Prostate gland (tissue), 2 donors: ENCODE measurements at places on chromosomes 5 and 9.

- H3K4me3 ChIP-seq = no peak overlapping the region
- H3K27ac ChIP-seq = no peak overlapping the region
- no peaks in the 10 kb centered on the region for H3K36me3 ChIP-seq
- DNase-seq = no peak
- no peaks in the 10 kb centered on the region for H3K4me1 ChIP-seq
These were observed 29.7 kb downstream of the PPP1R2B start for GRCh38 chr5:156879665-156880285.

GRCh38 chr9:123954518-123955280, 24.8 kb upstream of the DENND1A start:
- no peak overlapping the region for H3K4me3 ChIP-seq
- no peak for DNase-seq
- no peaks in the 10 kb centered on the region for H3K4me1 ChIP-seq

GRCh38 chr9:119861842-119862241, 492.6 kb upstream of the BRINP1 start:
- H3K4me1 ChIP-seq = no peaks in the 10 kb centered on the region
- no peak overlapping the region for H3K4me3 ChIP-seq
- H3K27ac ChIP-seq = no peak overlapping the region
- peak; percentile 8 for DNase-seq
- no peaks in the 10 kb centered on the region for H3K36me3 ChIP-seq

DNA sequence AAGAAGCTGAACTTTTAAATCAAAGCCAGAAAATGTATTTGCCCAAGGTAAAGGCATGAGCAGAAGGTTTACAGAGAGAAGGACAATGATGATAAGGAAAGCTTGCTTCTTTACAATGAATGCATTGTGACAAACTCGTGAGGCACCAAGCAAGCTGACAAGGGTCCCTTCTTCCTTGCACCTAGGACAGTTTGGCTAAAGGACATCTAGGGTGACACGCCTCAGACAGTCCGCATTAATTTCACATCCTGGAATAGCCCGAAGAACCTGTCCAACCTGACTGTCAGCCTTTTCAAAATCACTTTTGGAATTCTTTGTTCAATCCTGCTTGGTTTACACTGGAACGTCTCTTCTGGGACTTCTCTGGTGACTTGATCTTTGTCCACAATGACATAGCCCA, 146.4 kb upstream of the MAP3K1 start:
- no peak overlapping the region for H3K4me3 ChIP-seq
- no peaks in the 10 kb centered on the region for H3K4me1 ChIP-seq
- H3K27ac ChIP-seq = no peak overlapping the region
- no peaks in the 10 kb centered on the region for H3K36me3 ChIP-seq

GRCh38 chr5:74303578-74303977, 336.9 kb downstream of the ENC1 start:
- no peaks in the 10 kb centered on the region for H3K4me1 ChIP-seq
- DNase-seq = no peak
- no peaks in the 10 kb centered on the region for H3K27me3 ChIP-seq
- H3K36me3 ChIP-seq = no peaks in the 10 kb centered on the region

GRCh38 chr9:32423371-32423770, 38.9 kb downstream of the ACO1 start:
- DNase-seq = no peak
- H3K4me3 ChIP-seq = no peak overlapping the region
- no peaks in the 10 kb centered on the region for H3K27me3 ChIP-seq
- no peaks in the 10 kb centered on the region for H3K36me3 ChIP-seq
- H3K27ac ChIP-seq = no peak overlapping the region

DNA sequence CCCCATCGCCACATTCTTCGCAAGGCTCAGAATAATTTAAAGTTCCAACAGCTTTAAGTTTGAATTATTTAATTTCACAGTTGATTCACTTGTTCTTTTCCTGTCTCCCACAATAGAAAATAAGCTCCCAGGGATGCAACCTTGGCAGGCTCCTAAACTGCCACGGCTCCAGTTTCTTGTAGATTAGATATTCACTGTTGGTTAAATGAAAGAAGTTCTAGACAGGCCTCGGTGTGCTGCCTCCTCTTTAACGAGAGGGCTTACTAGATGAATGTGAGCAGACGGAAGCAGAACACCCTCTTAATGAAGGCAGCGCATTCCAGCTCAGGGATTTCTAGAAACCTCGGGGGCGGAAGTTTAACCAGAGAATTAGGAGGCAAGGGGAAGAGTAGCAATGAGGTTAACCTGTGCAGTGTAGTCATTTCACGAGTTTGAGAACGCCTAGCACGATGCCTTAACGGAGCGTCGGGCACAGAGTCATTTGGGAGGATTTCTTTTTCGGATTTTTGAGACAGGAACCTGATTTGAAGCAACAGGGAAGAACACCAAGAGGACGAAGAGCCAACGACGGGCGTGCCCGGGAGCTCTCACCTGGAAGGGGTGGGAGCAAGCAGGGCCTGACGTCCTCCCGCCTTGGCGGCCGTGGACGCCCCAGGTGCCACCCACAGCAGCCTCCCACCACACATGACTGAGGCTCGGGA, 637 bp upstream of the SMC5 start:
- H3K4me3 ChIP-seq = peak overlapping the region; percentile 89
- H3K4me1 ChIP-seq = peaks cover 17% of the 10 kb centered on the region
- no peaks in the 10 kb centered on the region for H3K36me3 ChIP-seq
- no peaks in the 10 kb centered on the region for H3K27me3 ChIP-seq
- peak; percentile 78 for DNase-seq

DNA sequence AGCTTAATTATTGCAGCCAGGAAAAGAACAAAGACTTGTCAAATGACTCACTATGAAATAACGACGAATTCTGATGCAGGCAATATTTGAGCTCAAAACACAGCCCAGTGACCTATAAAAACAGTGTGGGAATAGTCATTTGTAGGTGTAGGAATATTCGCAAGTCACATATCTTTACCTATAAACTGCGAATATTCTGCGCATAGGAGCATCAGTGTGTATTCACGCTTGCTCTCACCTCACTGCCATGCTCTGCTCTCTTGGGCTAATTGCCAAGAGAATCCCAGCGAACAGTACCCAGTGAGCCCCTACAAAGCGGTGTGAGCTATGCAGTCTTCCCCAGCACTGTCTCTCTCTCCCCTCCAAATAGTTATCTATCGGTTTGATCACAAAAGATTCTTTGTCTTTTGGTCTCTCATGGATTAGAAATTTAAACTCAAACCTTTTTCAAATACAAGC, 74.2 kb downstream of the ST8SIA4 start:
- H3K4me1 ChIP-seq = no peaks in the 10 kb centered on the region
- no peaks in the 10 kb centered on the region for H3K36me3 ChIP-seq
- no peak overlapping the region for H3K4me3 ChIP-seq
- DNase-seq = no peak
- no peak overlapping the region for H3K27ac ChIP-seq

DNA sequence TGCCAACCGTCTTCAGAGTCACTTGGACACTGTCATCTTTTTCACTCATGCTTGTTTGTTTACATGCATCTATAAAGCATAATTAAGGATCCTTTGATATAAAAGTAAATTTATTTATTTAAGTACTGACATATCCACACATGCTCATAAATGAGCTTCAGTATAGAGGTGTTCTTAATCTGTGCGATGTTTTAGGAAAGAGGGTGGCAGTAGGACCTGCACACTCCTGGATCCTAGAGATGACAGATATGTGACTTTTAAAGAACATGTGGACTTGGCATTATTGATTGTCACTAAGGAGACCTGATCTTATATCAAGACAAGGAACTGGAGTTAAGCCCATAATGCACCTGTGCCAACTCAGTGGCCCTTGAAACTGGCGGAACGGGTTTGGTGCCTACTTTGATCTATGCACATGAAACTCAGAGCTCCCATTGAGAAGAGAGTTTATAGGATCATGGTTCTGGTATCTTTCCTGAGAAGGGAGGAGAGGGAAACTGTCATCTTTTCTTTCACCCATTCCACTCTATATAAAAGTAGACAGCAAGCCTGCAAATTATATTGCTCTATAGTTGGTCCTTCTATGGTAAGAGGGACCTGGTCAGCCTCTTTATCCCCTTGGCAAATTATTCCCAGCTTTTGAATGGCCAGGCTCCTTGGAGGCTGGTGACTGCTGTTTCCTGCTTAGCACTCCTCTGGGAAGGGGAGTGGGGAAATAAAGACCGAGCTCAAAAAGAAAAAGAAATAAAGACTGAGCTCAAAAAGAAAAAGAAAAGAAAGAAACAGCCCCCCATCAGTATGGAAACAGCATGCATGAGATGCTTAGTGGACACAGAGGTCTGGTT, 57.8 kb upstream of the LIFR start:
- H3K36me3 ChIP-seq = no peaks in the 10 kb centered on the region
- no peaks in the 10 kb centered on the region for H3K27me3 ChIP-seq

DNA sequence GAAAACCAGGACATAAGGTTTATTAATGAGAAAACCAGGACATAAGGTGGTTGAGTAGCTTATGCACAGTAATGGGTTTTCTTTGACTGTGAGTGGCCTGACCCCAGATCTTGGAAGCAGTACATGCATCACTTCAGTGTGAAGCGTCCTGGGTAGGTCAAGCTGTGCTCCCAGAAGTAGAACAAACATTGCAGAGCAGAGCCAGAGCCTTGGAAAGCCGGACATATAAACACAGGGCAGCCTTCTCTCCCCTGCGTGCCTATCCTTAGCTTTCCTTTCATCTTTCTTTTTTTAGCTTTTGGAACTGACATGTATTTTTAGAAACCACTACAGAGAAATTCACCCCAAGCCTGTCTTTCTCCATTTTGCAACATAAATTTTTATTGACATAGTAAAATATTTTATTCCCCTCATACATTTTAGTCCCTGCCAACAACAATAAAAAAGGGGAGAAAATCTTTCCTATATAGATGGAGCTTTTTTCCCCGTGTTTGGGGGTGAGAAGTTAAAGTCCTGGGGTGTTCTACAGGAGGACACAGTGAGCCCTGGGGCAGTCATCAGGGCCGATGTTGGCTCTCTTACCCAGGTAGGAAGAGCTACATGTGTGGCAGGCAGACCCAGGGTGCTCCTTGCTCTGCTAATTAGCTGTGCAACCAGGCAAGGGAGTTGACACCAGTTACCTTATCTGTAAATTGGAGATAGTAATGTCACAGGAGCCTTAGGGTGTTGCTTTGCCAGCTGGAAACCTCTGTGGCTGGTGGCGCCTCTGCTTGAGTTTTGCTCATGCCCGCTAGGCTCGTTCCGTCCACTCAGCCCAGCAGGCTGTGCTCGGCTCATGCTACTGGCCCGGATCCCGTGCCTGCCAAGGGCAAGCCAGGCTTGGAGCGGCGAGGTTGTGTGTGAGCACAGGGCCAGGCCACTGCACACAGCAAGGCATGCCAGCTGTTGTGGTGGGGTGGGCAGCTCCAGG, 389.6 kb downstream of the KDM4C start:
- H3K27me3 ChIP-seq = no peaks in the 10 kb centered on the region
- H3K36me3 ChIP-seq = no peaks in the 10 kb centered on the region
- no peak overlapping the region for H3K4me3 ChIP-seq
- no peak overlapping the region for H3K27ac ChIP-seq

DNA sequence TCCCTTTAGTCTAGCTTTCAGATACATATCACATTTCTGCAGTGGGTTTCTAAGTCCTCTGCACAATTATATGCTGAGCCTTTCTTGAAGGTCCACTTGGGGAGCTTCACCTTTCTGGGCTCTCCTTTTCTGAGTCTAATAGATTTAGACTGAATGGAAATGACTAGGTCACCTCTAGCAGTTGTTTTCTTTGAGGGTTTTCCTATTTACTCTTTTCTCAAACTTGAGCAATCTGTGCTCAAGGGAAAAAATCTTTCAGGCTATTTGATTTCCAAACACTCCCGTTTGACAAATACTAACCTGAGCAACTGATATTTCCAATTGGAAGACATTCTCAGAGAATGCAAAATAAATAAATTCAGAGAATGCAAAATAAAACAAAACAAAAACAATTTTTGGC, 39.0 kb downstream of the ISOC1 start:
- H3K36me3 ChIP-seq = no peaks in the 10 kb centered on the region
- no peak overlapping the region for H3K4me3 ChIP-seq
- H3K27ac ChIP-seq = no peak overlapping the region
- no peaks in the 10 kb centered on the region for H3K27me3 ChIP-seq
- H3K4me1 ChIP-seq = no peaks in the 10 kb centered on the region

DNA sequence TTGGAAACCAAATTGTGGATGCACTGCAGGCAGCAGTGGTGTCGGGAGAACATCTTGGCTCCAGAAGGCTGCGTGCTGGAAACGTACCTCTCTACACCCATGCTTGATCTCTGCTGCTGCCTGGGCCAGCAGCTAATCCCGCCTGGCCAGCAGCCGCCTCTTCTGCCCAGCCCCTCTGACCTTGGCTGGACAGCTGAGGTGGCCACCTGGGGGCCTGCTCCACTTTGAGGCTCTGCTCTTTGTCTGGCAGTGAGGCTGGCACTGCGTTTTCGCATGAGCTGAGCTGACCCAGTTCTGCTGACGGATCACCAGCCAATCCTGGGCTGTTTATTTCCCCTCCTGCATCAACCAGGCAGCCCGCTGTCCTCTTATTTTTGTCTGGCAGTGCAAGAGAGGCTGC, 154.9 kb downstream of the TENT4A start:
- no peak overlapping the region for H3K27ac ChIP-seq
- H3K4me1 ChIP-seq = no peaks in the 10 kb centered on the region
- H3K36me3 ChIP-seq = no peaks in the 10 kb centered on the region
- H3K4me3 ChIP-seq = no peak overlapping the region
- H3K27me3 ChIP-seq = no peaks in the 10 kb centered on the region

GRCh38 chr5:179793468-179794139, at the start of gene LTC4S:
LTC4S (plus strand) TSS chr5:179793986; CDS start chr5:179794081, 95 bp downstream.
- peaks cover 5% of the 10 kb centered on the region for H3K36me3 ChIP-seq
- H3K4me1 ChIP-seq = peaks cover 12% of the 10 kb centered on the region
- no peaks in the 10 kb centered on the region for H3K27me3 ChIP-seq
- no peak within 1 kb of the TSS for H3K4me3 ChIP-seq
- peak; percentile 67 for DNase-seq

GRCh38 chr5:157214415-157214814, 33.8 kb downstream of the ITK start:
- no peaks in the 10 kb centered on the region for H3K36me3 ChIP-seq
- no peak for DNase-seq
- no peaks in the 10 kb centered on the region for H3K27me3 ChIP-seq
- no peaks in the 10 kb centered on the region for H3K4me1 ChIP-seq
- H3K4me3 ChIP-seq = no peak overlapping the region

- H3K4me1 ChIP-seq = no peaks in the 10 kb centered on the region
- DNase-seq = no peak
- no peaks in the 10 kb centered on the region for H3K27me3 ChIP-seq
- H3K36me3 ChIP-seq = no peaks in the 10 kb centered on the region
- no peak overlapping the region for H3K27ac ChIP-seq
These were observed 13.3 kb upstream of the GNG10 start for GRCh38 chr9:111648066-111648465.

- H3K4me1 ChIP-seq = no peaks in the 10 kb centered on the region
- no peak overlapping the region for H3K4me3 ChIP-seq
- no peaks in the 10 kb centered on the region for H3K36me3 ChIP-seq
- H3K27ac ChIP-seq = no peak overlapping the region
- no peak for DNase-seq
- H3K27me3 ChIP-seq = no peaks in the 10 kb centered on the region
These were observed 286.4 kb upstream of the TNC start for GRCh38 chr9:115404311-115404710.

DNA sequence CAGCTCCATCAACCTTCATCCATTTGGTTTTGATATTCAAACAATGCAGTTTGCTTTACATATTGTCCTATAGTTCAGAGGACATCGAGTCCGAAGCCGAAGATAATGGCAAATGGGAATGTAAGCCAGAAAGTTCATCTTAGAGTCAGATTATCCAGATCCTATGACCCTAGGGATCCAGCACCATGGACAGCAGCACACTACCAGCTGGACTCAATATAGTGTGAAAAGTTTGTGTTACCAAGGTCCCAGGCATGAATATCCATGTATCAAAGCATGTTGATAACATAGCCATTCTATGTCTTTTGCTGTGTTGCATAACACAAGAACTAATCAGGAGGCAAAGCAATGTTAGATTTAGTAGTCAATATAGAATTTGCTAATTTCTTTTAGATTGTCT, 46.3 kb downstream of the FSTL4 start:
- DNase-seq = no peak
- no peaks in the 10 kb centered on the region for H3K4me1 ChIP-seq
- no peak overlapping the region for H3K27ac ChIP-seq
- H3K4me3 ChIP-seq = no peak overlapping the region
